ENCODE measurements at places on chromosomes 1 and 21.
A peak's percentile ranks its signal among the peaks of the same experiment; 100 is the strongest.

- no peak for ATAC-seq
These were observed 25.8 kb upstream of the EVA1B start for GRCh38 chr1:36349241-36349671.

- ATAC-seq: peak; percentile 8
These were observed 876 bp upstream of the NAV1 start for GRCh38 chr1:201537891-201538611.

GRCh38 chr1:211378844-211379243 lies 52.2 kb downstream of the TRAF5 start:
- peak; percentile 44 for ATAC-seq

DNA sequence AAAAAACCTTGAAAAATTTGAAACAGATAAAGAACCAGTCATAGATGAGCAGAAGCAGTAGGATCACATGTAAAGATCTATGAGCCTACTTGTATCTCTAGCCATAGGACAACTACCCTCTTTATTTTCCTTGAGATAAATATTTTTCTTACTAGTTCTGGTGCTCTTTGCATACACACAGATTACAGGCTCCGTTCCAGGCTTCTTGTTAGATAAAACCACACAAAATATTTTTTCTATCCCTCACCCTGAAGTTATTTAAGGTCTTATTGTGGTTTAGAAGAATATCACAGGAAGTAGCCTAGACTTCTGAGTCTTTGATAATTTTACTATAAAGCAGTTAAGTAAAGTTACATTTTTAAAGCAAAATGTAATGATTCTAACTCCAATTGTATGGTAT lies 512.2 kb downstream of the NEGR1 start:
- ATAC-seq: no peak

- no peak for ATAC-seq
These were observed 163.2 kb upstream of the CTTNBP2NL start for GRCh38 chr1:112232848-112233247.

GRCh38 chr1:53134042-53134485 lies 8.4 kb downstream of the SLC1A7 start:
- ATAC-seq: no peak

All from activated CD4-positive, CD25-positive, alpha-beta regulatory T cell treated with anti-CD3 and anti-CD28 coated beads, Interleukin-2, amount 50 U/mL, for 24 hours (primary cell).